ENCODE measurements at places on chromosomes 1 and 21.

DNA sequence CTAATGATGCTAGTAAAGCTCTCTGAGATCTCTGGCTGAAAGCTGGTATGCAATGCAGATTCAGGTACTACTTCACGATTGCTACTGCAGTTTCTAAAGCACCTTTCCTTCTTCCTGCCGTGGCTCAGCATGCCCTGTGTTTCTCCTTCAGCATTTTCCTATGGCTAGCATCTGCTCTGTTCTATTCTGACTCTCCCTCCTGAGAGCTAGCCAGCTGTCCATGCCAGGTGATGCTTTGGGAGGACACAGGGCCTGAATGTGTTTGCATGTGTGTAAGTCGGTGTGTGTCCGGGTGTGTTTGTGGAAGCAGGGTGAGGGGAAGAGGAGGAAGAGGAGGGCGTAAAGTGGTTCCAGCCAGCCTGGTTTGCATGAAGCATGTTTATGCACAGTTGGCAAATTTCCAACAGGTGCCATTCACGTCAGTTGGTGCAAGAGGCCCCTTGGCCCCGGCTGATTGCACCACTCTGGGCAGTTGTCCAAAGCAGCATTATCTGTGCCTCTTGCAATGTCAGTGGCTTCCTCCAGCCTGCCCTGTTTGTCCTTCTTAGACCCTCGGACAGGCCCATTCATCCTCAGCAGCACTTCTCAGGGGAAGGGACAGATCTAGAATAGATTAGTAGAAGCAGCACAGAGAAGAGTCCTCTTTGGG lies 433.3 kb downstream of the DISC1 start:
- DNase-seq, result no peak

DNA sequence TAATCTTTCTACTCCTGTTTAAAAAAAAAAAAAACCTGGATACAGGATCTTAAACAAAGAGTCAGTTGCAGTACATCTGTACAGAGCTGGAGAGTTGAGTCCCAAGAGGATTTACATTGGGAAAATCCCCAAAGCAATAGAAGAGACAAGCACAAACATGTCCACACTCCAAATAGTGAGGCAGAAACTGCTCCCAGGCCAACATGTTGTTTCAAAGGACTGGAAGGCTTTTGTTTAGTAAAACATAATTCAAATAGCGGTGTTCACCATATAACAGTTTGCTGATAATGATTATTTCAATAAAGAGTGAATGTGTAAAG lies 425.4 kb downstream of the ADGRL2 start:
- DNase-seq, result no peak

DNA sequence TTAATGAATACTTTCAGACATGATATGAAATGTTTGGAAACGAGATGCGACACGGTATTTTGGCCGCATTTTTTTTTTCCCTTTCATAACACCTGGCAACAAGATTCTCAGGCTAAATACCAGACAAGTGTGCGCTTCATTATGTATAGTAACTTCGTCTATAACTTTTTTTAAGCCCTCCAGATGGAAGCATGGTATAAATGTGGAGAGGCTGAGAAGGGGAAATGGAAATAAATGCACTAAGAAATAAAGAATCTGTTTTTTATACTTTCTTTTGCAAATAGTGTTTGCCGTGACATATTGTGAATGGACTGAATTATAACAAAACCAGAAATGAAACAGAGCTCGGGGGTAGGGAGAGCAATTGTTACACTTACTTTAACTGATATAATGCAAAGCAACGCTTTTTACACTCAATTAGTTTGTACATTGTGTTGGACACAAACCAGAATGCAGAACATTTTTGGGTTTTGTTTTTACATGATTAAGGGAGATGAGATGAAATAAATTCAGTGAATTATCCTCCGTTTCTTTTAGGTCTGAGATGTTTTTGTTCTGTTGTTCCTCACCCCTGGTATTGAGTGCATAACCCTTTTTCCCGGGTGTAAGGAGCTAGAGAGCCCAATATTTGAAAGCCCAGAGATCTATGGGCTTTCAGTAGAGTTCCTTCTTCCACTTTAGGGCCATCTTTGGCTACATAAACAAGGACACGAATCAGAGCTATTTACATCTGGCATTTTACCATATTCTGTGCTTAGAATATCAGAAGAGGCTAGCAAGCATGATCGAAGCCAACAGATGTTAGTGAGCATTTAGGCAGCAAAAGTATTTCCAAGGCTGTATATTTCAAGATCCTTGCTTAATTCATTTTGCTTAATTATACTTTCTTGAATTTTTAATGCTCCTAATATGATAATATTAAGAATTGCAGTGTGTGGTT lies 478.0 kb downstream of the CAMTA1 start:
- DNase-seq, result no peak

- no peak for DNase-seq
Measured at GRCh38 chr1:225945564-225945963, 4.5 kb upstream of the LEFTY2 start.

GRCh38 chr1:62981434-62981833 lies 197.5 kb downstream of the ATG4C start:
- no peak for DNase-seq

- no peak for DNase-seq
Measured at GRCh38 chr1:114173680-114174079, 20.0 kb upstream of the SYT6 start.

- no peak for DNase-seq
Measured at GRCh38 chr1:234541286-234541975, 62.5 kb upstream of the TARBP1 start.

- DNase-seq, result no peak
Measured at GRCh38 chr1:152029144-152029928, 7.5 kb downstream of the S100A11 start.

- DNase-seq, result no peak
Measured at GRCh38 chr1:149883598-149884247, 15.6 kb upstream of the BOLA1 start.

DNA sequence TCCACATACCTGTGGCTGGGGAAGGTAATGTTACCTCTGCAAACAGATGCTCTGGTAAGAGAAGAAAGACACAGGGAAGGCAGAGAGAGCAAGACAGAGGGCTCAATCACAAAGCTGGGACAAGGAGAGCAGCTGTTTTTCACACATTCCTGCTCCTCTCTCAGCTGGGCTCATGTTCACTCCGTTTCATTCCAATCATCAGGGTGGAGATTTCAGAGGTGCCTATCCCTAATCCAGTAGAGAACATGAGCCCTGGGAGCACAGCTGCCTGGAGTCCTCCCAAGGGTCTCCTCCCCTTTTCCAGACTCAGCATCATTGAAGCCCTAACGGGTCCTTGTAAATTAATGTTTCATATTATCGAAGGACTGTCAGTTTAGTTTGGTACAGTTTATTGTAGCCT lies 19.4 kb downstream of the GADD45A start:
- DNase-seq, result no peak

- peak; percentile 68 for DNase-seq
Measured at GRCh38 chr1:181469829-181470228, 13.5 kb upstream of the CACNA1E start.

- DNase-seq, result no peak
Measured at GRCh38 chr1:13536571-13536970, 22.8 kb upstream of the LRRC38 start.

DNA sequence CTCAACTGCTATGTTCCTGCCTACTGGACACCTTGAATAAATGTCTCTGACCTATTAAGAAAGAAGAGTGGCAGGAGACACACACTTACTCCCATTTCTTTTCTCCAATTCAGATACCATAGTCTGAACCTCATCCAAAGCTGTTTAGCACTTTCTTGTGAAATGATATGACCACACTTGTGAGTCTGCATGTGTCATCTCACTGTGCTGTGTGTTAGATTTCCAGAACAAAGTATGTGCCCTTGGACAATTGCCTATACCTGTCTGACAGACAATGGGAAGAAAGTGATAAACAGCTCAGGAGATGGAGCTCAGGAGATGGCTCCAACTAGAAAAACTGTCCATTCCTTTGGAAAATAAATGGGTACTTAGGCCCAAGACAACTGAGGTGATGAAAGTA lies 48.4 kb downstream of the USP48 start:
- no peak for DNase-seq

GRCh38 chr1:79042117-79042516 lies 35.6 kb upstream of the ADGRL4 start:
- no peak for DNase-seq

DNA sequence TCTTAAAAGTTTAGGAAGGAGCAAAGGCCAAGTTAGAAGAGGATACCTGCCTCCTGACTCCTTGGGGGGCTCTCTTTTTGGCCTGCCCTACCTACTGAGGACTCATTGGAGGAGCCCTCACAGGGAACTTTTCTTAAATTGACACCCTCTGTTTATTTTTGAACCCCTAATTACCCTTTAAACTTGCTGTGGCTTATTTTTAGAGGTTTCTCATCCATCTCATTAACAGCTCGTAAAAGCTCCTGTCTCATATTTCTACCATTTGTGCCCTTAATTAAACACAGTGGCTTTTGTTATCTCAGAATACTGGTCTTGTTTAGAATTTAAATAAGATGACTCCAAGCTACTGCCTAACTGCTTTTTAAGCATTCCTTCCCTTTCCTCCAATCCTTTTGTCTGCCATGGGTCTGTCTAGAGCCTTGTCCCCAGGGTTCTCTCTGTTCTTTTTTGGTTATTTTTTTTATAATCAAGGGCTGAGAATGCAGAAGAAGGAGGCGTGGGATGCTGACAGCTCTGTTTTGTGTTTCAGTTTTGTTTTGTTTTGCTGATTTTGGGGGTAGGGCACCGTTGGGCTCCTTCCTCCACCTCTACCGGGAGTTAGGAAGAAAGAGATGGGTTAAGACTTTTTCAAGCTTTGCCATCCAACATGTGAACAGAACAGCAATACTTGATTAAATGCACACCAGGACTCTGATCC lies 78.0 kb downstream of the SYT6 start:
- DNase-seq, result no peak

GRCh38 chr21:45104560-45104959 lies 30.2 kb downstream of the ADARB1 start:
- no peak for DNase-seq

- DNase-seq, result no peak
Measured at GRCh38 chr1:203210988-203211387, 18.5 kb downstream of the CHIT1 start.

GRCh38 chr1:171501305-171502024 lies 16.1 kb downstream of the PRRC2C start:
- DNase-seq, result no peak

DNA sequence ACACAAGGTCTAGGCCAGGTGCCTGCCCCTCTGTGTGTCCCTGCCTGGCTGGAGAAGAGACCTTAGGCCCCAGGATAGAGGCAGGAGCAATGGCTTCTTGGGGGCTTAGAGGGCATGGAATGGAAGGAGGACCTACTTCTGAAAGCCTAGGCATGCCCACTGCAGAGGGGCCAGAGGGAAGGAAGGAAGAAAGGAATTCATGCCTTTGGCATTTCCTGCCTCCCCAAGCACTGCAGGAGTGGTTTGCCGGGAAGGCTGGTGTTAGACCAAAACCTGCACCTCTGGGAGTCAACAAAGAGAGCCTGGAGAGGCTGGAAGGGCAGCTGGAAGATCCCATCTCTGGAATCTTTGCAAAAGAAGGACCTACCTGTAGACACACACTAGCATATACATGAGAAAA lies 50.7 kb upstream of the KCNE2 start:
- DNase-seq, result no peak

DNA sequence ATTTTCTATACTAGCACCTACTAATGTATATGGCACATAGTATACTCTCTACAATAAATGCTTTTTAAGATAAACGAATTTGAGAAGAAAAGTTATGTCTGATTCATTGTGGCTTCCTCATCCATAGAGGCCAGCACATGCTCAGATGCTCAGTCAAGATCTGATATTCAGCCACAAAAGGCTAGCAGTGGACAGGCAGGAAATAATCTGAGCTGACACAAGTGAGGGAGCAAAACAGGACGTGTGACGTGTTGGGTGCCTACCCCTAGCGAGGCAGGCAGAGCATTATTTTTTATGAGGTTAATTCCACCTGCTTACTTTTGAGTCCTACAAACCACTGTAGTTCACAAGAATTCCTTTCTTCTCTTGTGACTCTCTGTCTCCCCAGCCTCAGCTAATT lies 550.9 kb downstream of the SMYD3 start:
- no peak for DNase-seq

DNA sequence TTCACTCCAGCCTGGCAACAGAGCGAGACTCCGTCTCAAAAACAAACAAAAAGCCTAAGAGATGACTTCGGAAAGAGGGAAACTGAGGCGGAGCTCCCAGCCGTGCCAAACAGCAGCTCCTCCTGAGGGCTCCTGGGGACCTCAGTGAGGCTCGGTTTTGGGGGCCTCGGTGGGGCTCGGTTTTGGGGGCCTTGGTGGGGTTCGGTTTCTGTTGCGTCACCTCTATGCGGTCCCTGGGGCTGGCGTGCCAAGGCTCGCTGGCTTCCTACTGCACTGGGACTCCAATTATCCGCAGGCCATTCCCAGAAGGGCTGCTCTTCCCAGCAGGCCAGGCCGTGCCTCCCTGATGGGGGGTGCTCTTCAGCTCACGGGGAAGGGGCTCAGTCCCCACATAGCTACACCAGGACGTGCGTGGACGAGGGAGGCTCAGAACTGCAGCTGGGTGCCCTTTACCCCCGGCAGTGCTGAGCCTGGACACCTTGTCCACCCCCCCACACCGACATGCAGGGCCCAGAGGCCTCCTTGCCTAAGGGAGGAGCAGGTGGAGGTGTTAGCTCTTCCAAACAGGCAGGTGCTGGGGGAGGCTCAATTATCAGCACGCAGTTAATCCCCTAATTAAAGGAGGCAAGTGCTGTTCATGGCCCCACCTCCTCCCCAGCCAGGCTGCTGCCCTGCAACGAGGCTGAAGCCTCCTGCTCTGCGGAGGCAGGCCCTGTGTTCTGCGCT lies 5.1 kb upstream of the C1orf159 start:
- no peak for DNase-seq

GRCh38 chr1:205226868-205227583 lies 720 bp upstream of the TMCC2 start:
- DNase-seq, result no peak

DNA sequence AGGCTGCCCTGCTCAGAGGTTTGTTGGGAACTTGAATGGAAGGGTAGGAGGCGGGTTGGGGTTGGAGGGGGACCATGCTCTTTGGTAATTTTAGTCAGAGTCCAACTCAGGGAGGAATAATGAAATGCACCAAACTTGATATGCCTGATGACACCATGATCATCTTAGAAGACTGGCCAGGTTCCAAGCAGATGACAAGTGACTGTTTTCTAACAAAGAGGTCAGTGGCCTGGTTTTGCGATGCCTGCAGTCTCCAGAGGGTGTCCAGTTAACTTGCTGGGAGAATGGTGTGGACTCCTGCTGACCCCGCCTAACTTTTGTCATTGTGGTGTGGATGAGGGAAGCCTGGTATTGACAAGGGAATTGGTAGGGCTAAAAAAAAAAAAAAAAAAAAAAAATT lies 12.4 kb downstream of the VANGL1 start:
- DNase-seq, result no peak

- DNase-seq, result no peak
Measured at GRCh38 chr21:32538147-32538792, 47.1 kb downstream of the TCP10L start.

DNA sequence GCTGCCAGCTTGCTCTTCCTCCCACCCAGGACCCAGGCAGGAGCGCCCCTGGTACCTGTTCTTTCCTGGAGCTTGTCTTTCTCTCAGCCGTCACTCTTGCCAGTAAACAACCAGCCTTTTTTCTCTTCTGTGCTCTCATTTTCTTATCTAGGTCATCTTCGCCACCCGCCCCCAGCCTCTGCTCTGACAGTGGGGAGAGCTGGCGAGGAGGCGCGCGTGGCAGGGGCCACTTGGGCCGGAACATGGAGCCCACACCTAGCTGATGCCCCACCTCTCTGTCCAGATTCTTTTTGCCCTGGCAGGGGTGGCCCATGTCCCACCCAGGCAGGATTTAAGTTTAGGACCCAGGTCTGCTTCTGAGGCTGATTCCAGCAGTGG lies 32.3 kb downstream of the PROK1 start:
- DNase-seq, result no peak

GRCh38 chr1:96416111-96416595 lies 305.4 kb upstream of the PTBP2 start:
- peak; percentile 46 for DNase-seq

GRCh38 chr1:28508435-28508754 lies 2.6 kb downstream of the RCC1 start:
- no peak for DNase-seq
